ENCODE measurements at places on chromosomes 4 and X.

- no peak for DNase-seq
These were observed 14.8 kb downstream of the PDK3 start for GRCh38 chrX:24479924-24480323.

GRCh38 chr4:174764105-174764729 is 64.8 kb downstream of the GLRA3 start:
- peak; percentile 33 for DNase-seq

DNA sequence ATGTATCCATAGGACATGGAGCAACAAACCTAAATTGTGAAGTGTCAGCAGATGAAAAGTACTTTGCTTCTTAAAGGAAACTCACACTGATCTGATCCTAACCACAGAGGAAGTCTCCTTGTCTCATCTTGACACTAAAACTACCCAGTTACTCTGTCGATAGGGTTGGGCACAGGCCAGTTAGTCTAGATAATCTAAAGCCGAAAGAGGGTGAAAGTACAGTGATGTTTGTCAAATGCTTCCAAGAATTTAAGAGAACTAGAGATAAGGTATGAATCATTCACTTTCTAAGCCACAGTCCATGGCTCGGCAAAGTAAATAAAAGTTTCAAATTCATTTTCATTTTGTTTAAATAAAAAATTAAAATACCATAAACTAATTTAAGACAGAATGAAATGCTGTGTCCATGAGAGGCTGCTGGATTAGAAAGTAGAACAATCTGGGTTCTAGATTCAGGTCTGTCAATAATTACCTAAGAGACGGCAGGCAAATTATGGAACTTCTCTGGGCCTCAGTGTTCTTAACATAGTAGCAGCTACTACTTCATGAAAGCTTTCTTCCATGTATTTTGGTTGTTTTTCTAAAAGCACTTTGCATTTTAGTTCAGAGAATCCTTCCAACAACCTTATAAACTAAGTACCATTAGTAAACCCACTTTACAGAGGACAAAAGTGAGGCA is 176.7 kb downstream of the LDB2 start:
- DNase-seq, result no peak

GRCh38 chr4:83209419-83209818 is 75.2 kb downstream of the COQ2 start:
- no peak for DNase-seq

- DNase-seq, result no peak
These were observed 101.9 kb downstream of the MAOA start for GRCh38 chrX:43758044-43758443.

DNA sequence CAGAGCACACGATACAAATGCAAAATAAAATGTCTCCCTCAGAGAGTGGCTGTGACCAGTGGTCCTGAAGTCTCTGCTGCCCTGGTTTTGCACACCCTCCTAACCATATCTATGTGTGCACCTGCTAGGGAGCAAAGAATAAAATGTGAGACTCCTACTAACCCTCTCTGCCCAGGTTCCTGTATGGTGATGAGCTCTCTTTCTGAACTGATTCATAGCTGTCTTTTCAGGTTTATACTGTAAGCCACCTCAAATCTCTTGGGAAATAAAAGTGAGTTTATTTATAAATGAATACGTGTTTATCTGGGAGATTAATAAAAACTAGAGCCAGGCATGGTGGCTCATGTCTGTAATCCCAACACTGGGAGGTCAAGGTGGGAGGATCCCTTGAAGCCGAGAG is 126.0 kb upstream of the RBPJ start:
- no peak for DNase-seq

DNA sequence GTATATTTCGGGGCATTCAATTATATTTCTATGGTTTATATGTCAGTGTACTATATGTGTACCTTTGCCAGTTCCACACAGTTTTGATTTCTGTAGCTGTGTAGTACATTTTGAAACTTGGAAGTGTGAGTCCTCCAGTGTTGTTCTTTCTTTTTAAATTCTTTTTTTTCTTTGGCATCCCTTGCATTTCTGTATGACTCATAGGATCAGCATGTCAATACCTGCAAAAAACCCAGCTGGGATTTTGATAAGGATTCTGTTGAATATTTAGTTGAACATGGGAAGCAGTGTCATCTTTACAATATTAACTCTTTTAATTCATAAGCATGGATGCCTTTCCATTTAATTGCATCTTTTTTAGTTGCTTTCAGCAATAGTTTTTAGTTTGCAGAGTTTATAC is 100.0 kb downstream of the SH3BGRL start:
- no peak for DNase-seq

DNA sequence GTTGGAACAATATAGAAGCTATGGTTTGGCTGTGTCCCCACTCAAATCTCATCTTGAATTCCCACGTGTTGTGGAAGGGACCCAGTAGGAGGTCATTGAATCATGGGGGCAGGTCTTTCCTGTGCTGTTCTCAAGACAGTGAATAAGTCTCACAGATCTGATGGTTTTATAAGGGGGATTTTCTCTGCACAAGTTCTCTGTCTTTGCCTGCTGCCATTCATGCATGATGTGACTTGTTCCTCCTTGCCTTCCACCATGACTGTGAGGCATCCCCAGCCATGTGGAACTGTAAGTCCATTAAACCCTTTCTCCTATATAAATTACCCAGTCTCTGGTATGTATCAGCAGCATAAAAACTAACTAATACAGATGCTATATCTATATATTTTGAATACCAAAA is 135.2 kb upstream of the EDNRA start:
- DNase-seq, result no peak

- DNase-seq, result no peak
These were observed 562.3 kb upstream of the DIPK2B start for GRCh38 chrX:45762699-45763647.

- peak; percentile 31 for DNase-seq
These were observed 1624.7 kb downstream of the ARAP2 start for GRCh38 chr4:34619531-34620162.

- DNase-seq, result peak; percentile 14
These were observed at the start of gene FRMPD4 for GRCh38 chrX:12138361-12139313. Gene FRMPD4, plus strand, starts transcription at chrX:12138473. Its CDS starts 499 bp downstream, at chrX:12138972.

DNA sequence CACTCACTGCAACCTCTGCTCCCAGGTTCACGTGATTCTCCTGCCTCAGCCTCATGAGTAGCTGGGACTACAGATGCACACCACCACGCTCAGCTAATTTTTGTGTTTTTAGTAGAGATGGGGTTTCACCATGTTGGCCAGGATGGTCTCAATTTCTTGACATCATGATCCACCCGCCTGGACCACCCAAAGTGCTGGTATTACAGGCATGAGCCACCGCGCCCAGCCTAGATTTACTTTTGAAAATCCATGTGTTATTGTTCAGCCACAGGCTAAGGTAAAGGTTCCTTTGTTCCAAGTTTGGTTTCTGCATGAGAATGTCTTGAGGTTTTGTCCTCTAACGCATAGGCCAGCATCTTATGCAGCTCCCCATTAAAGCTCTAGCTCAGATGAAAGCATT is 371.6 kb downstream of the DMD start:
- no peak for DNase-seq

DNA sequence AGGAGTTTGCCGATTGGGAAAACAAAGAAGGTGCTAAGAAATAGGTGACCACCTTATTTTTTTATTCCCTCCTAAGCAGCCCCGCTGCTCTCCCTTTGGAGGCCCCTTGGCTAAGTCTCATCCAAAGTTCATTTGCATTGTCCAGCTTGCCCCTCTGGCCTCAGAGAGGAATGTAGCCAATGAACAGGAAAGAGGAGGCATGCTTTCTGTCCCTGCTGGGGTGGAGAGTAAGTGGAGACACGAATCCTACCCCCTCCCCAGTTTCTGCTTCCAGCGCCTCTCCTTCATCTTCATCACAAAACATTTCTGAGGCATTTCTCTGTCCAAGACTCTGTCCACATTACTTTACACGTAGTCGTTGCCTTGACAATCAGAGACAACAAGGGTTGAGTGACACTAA is 38.7 kb downstream of the NLGN3 start:
- DNase-seq, result peak; percentile 48

- no peak for DNase-seq
These were observed 17.8 kb downstream of the ZDHHC9 start for GRCh38 chrX:129825746-129826505.

DNA sequence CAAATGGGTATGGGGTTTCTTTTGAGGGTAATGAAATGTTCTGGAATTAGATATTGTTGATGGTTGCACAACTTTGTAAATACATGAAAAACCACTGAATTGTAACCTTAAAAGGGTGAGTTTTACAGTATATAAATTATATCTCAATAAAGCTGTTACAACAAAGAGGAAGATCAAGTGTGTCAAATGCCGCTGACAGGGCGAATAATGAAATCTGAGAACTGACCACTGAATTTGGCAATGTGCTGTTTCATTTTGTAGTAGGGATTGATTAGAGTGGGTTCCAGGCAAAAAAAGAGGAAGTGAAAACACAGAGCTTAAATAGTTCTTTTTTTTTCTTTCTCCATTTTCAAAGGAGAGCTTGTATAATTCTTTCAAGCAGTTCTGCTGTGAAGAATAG is 161.1 kb upstream of the NAP1L5 start:
- no peak for DNase-seq

- DNase-seq, result no peak
These were observed 179.7 kb upstream of the TET2 start for GRCh38 chr4:104967034-104967401.

- no peak for DNase-seq
These were observed 19.7 kb downstream of the ZFX start for GRCh38 chrX:24169211-24169610.

GRCh38 chrX:18542905-18543304 is 117.5 kb downstream of the CDKL5 start:
- no peak for DNase-seq

GRCh38 chrX:41178201-41178600 is 93.0 kb downstream of the USP9X start:
- no peak for DNase-seq

DNA sequence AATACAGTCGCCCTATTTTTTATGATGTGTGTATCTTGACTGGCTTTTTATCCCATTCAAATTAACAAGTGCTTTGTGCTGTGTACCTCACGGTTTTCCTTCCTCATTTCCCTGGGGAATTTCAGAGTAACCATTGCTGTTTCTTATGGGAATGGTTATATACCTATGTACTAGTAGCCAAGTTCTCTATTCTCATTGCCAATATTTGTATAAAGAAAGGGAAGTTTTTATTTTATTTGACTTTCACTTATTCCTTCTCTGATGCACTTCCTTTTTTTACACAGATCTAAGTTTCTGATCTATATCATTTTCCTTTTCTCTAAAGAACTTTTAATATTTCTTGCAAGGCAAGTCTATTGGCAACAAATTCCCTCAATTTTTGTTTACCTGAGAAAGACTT is 181.3 kb downstream of the SOWAHB start:
- no peak for DNase-seq

- no peak for DNase-seq
These were observed 43.3 kb upstream of the CTAG2 start for GRCh38 chrX:154696676-154697045.

GRCh38 chrX:151402719-151403390 is 5.8 kb downstream of the VMA21 start:
- DNase-seq, result no peak

- DNase-seq, result no peak
These were observed 28.7 kb downstream of the NOCT start for GRCh38 chr4:139044291-139044690.

GRCh38 chr4:166846939-166847338 is 387.4 kb downstream of the SPOCK3 start:
- no peak for DNase-seq

DNA sequence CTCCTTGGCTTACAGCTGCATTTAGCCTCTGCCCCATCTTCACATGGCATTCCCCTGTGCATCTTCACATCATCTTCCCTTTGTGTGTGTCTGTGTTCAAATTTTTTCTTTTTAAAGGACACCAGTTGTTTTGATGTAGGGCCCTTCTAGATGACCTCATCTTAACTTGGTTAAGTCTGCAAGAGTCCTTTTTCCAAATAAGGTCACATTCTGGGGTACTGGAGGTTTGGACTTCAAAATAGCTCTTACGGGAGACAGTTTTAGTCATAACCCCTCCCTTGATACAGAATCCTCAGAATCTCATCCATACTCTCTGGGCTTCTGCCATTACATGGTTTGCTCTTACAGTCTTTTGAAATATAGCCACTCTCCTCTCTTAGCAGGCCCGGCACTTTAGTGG is 231.5 kb upstream of the ATP6AP2 start:
- DNase-seq, result no peak

- no peak for DNase-seq
These were observed 11.3 kb downstream of the RGS12 start for GRCh38 chr4:3303923-3304710.

DNA sequence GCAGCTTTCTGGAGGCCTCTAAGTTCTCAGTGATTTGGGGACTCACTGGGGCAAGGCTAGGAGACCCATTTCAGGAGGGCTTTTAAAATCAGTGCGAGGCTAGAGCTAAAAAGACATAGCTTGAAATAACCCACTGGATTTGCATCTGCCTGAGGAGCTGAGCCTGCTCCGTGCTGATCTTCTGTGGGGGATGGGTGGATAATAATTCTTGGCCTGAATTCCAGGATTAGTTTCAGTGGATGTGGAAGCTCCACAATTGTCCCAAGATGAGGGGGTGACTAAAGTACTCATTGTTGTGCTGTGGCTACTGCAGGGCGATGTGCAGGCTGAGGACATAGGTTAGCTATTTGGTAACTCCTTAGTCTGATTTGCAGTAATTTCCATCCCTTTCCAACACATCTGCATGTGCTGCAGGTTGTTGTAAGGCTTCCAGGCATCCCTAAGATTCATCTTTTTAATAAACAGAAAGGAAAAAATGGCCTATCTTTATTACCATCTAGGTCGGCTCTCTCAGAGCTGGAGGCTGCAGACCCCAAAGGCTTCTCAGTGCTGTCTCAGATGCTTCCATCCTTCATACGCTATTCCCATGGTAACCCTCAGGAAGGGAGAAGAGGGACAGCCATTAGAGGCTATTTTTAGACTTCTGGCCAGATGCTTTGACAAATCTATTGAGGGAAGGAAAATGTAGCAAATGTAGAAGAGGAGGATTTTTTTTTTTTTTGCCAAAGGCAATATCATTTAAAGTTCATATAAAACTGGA is 63.4 kb downstream of the GRXCR1 start:
- DNase-seq, result no peak

DNA sequence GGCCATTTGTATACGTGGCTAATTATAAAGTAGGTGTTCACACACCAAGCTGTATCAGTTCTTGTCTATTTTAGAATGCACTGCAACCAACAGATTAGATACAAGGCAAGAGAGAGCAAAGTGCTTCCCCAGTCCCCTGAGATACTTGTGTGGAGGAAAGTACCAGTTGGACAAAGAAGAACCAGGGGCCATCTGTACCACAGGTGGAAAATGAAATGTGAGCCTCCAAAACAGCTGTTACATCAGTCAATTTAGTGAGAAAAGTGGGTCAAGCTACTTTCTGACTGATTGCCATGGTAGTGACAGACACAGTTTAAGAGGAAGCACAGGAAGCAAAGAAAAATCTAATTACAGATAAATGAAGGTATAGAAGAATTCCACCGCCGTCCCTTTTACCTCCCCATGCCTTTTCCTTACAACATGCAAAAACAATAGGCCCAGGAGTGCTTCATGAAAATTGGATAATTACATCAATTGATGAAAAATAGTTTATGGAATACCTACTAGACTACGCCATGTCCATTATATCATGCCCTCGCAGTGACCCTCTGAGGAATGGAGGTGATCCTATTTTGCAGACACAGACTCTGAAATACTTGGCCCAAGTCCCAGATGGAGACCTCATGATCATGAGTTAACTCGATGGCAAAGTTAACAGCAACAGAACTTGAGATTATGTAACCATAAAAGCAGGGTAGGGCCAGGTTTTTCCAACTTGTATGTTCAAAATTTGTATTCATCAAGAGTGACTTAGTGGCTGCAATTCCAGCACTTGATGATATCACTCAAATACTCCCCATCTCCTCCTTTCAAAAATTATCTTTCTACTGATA is 15.8 kb downstream of the SMPX start:
- DNase-seq, result no peak

GRCh38 chrX:13014111-13015096 is 30.0 kb downstream of the FAM9C start:
- DNase-seq, result no peak

Measured in left kidney (tissue), 8 donors.